ENCODE measurements at places on chromosomes 13 and 19. TPM values are rescaled to one million over a fixed set of nuclear protein-coding genes. Genes with fewer than 3 reads are reported as not detected.

Gene NLRP5
- not detected for total RNA-seq

Gene ZNF793
- total RNA-seq: 15.7 TPM

Gene KCNJ14
- 1.7 TPM for total RNA-seq

Gene ZNF221
- total RNA-seq: 5.0 TPM

Gene LGALS4
- total RNA-seq: 1,215 TPM

Gene CAMSAP3
- total RNA-seq: 63.3 TPM

- H3K27me3 ChIP-seq: no peaks in the 10 kb centered on the region
- peak overlapping the region; percentile 41 for H3K4me3 ChIP-seq
- H3K27ac ChIP-seq: peak overlapping the region; percentile 49
- no peaks in the 10 kb centered on the region for H3K4me1 ChIP-seq
- no peak for DNase-seq
Measured at GRCh38 chr19:21604951-21605476, 99.6 kb downstream of the ZNF429 start.

- no peaks in the 10 kb centered on the region for H3K36me3 ChIP-seq
- H3K4me3 ChIP-seq: no peak overlapping the region
- no peak for DNase-seq
Measured at GRCh38 chr19:7230826-7231225, 63.4 kb downstream of the INSR start.

- H3K27me3 ChIP-seq: no peaks in the 10 kb centered on the region
- no peak overlapping the region for H3K27ac ChIP-seq
- peak; percentile 13 for DNase-seq
- no peaks in the 10 kb centered on the region for H3K36me3 ChIP-seq
- H3K4me1 ChIP-seq: no peaks in the 10 kb centered on the region
- no peak overlapping the region for H3K4me3 ChIP-seq
Measured at GRCh38 chr13:113654175-113654560, 3.8 kb downstream of the ATP4B start.

DNA sequence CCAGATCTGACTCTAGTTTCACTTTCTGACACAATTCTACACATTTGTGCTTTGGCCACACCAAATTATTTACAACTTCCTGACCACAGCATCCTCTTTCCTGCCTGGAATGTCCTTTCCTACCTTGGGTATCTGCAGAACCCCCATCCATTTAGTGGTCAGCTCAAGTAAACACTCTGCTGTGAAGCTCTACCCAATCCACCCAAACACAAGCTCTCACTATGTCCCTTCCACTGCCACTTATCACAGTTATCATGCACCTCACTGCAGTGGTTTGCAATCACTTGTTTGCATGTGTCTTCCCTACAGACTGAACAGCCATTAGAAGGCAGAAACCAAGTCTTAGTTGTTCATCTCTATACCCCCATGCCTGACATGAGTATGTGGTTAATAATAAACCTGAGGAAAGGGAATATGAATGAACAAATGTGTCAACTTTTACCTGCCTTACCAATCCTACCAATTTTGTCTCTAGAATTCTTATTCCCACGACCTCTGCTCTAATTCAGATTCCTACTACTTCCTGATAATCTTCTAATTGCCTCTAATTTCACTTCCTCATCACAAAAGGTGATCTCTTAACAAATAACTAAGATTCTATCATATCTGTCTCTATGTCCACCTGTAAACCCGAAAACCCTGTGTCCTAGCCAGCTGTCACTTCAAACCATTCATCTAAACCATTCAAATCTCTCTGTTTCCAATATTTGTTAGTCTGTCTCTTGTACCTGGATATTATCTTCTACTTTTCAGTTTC, 25.1 kb downstream of the LNX2 start:
- H3K27me3 ChIP-seq: no peaks in the 10 kb centered on the region
- DNase-seq: no peak
- H3K4me3 ChIP-seq: no peak overlapping the region
- peak overlapping the region; percentile 25 for H3K27ac ChIP-seq

DNA sequence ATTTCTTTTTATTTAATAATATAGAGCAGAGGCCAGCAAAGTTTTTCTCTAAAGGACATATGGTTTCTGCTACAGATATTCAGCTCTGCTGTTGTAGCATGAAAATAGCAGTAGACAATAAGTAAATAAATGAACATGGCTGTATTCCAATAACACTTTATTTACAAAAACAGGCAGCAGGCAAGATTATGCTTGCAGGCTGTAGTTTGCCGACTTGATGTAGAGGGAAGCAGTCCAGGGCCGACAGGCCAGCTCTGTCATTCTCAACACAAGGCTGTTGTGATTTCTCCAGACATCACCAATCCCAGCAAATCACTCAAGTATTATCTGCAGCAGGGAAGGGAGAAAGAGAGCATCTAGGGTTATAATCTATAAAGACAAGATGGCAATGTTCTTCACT, 1062.5 kb upstream of the PCDH9 start:
- H3K4me3 ChIP-seq: no peak overlapping the region
- no peak overlapping the region for H3K27ac ChIP-seq
- H3K27me3 ChIP-seq: no peaks in the 10 kb centered on the region
- no peaks in the 10 kb centered on the region for H3K4me1 ChIP-seq

- H3K27me3 ChIP-seq: no peaks in the 10 kb centered on the region
- no peaks in the 10 kb centered on the region for H3K36me3 ChIP-seq
- H3K27ac ChIP-seq: peak overlapping the region; percentile 91
- H3K4me1 ChIP-seq: no peaks in the 10 kb centered on the region
Measured at GRCh38 chr13:33286128-33286527, 573 bp upstream of the STARD13 start.

DNA sequence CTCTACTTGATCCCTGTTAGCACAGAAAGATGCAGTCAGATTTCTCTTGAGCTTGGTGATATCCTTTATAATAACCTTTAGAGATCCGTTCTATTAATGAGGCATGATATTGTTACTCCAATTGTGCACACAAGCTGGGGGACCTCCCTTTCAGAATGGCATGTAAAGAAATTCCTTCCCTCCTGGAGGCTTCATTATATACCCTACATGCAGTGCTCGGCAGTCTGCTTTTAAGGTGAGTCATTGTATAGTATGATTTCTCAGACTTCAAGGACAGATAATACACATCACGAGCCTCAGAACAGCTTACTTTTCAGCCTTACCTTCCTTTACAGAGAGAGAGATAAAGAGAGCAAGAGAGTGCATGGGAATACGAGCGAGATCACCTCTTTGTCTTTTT, 261.3 kb downstream of the ATP8A2 start:
- H3K4me1 ChIP-seq: no peaks in the 10 kb centered on the region
- H3K27ac ChIP-seq: no peak overlapping the region
- DNase-seq: no peak
- no peaks in the 10 kb centered on the region for H3K36me3 ChIP-seq
